Psoas muscle (tissue), 8 donors: ENCODE measurements at places on chromosomes 4 and X. TPM values are rescaled to one million over a fixed set of nuclear protein-coding genes. Genes with fewer than 3 reads are reported as not detected.

ARMCX4 gene
- 11.6 TPM for total RNA-seq

PSAPL1 gene
- total RNA-seq = not detected

TCEAL6 gene
- total RNA-seq = not detected

KIT gene
- 0.92 TPM for total RNA-seq

SSX1 gene
- not detected for total RNA-seq

TMEM187 gene
- 6.5 TPM for total RNA-seq

ARHGAP24 gene
- 4.6 TPM for total RNA-seq

TBX22 gene
- not detected for total RNA-seq

NPNT gene
- total RNA-seq = 2.3 TPM

PCSK1N gene
- not detected for total RNA-seq

ERCC6L gene
- 0.22 TPM for total RNA-seq

AMOT gene
- total RNA-seq = 148 TPM

CXCL1 gene
- total RNA-seq = 0.26 TPM

PAGE5 gene
- total RNA-seq = not detected

VCX gene
- total RNA-seq = not detected

CABS1 gene
- total RNA-seq = not detected

RHOXF2 gene
- not detected for total RNA-seq

SASH3 gene
- 2.2 TPM for total RNA-seq

BOD1L1 gene
- 19.3 TPM for total RNA-seq

ADRA2C gene
- 4.8 TPM for total RNA-seq

TBC1D9 gene
- 5.4 TPM for total RNA-seq
